ENCODE measurements at places on chromosomes 13 and 19. TPM values are rescaled to one million over a fixed set of nuclear protein-coding genes. Genes with fewer than 3 reads are reported as not detected.

TRIM28 gene
- 191 TPM for polyA plus RNA-seq

FCAR gene
- not detected for polyA plus RNA-seq

KLK8 gene
- 1.3 TPM for polyA plus RNA-seq

RDH8 gene
- not detected for polyA plus RNA-seq

ZNF573 gene
- 1.5 TPM for polyA plus RNA-seq

GPC5 gene
- 6.8 TPM for polyA plus RNA-seq

KRTDAP gene
- polyA plus RNA-seq: not detected

ZNF850 gene
- 0.09 TPM for polyA plus RNA-seq

C1QTNF9B gene
- polyA plus RNA-seq: not detected

BRSK1 gene
- 1.4 TPM for polyA plus RNA-seq

VN1R4 gene
- polyA plus RNA-seq: not detected

PTH2 gene
- not detected for polyA plus RNA-seq

ERFL gene
- not detected for polyA plus RNA-seq

IL11 gene
- polyA plus RNA-seq: 0.37 TPM

C2CD4C gene
- 0.99 TPM for polyA plus RNA-seq

Measured in kidney (tissue), 22 donors.